ENCODE measurements at places on chromosomes 3 and 15. TPM values are rescaled to one million over a fixed set of nuclear protein-coding genes. Genes with fewer than 3 reads are reported as not detected.

GRCh38 chr3:17500618-17501017 lies 241.8 kb downstream of the TBC1D5 start:
- no peaks in the 10 kb centered on the region for H3K27me3 ChIP-seq
- no peak overlapping the region for H3K27ac ChIP-seq
- H3K4me1 ChIP-seq = no peaks in the 10 kb centered on the region
- no peaks in the 10 kb centered on the region for H3K36me3 ChIP-seq
- H3K4me3 ChIP-seq = no peak overlapping the region

Gene USP4
- total RNA-seq = 36.4 TPM

DNA sequence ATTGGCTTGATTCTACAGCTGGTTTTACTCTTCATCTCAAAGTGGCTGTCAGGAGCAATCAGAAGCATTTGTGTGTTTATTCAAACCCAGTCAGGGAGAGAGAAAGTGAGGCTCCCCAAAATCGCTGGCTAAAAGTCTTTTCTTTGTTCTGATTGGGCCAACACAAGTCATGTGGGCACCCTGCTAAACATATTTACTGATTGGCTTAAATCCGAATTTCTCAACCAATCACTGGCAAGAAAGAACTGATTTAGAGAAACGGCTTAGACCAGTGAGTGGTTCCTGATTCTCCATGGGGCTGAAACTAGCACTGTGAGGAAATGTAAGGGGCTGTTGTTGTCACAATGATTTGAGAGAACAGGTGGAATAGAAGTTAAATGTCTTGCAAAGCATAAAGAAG lies 98.9 kb upstream of the PDZRN3 start:
- no peaks in the 10 kb centered on the region for H3K27me3 ChIP-seq
- DNase-seq = no peak
- H3K4me1 ChIP-seq = no peaks in the 10 kb centered on the region
- no peak overlapping the region for H3K4me3 ChIP-seq

- H3K36me3 ChIP-seq = no peaks in the 10 kb centered on the region
- no peaks in the 10 kb centered on the region for H3K27me3 ChIP-seq
- no peak overlapping the region for H3K4me3 ChIP-seq
- no peaks in the 10 kb centered on the region for H3K4me1 ChIP-seq
- H3K27ac ChIP-seq = no peak overlapping the region
- no peak for DNase-seq
These were observed 97.9 kb downstream of the EDEM1 start for GRCh38 chr3:5285439-5285838.

DNA sequence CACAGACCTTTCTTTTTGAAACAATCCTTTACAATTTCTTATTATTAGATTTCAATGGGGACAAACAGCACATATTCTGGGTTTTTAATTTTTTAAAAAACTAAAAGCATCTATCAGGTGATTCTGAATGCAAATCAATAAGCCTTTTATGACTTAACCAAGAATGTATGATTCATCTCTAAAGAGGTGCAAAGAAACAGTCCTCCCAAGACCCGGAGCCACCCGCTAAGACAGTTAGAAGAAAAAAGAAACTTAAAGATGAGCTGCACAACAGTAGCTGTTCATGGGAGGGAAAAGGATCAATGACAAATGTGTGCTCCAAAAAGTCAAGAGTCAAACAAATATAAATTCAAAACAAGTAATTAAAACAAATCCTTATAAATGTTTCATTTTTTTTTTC lies 319.5 kb downstream of the THSD4 start:
- no peak overlapping the region for H3K4me3 ChIP-seq
- no peak overlapping the region for H3K27ac ChIP-seq
- no peaks in the 10 kb centered on the region for H3K27me3 ChIP-seq
- no peaks in the 10 kb centered on the region for H3K36me3 ChIP-seq

Gene CIP2A
- 26.9 TPM for total RNA-seq
